ENCODE measurements at places on chromosomes 5 and 9.
A peak's percentile ranks its signal among the peaks of the same experiment; 100 is the strongest.

DNA sequence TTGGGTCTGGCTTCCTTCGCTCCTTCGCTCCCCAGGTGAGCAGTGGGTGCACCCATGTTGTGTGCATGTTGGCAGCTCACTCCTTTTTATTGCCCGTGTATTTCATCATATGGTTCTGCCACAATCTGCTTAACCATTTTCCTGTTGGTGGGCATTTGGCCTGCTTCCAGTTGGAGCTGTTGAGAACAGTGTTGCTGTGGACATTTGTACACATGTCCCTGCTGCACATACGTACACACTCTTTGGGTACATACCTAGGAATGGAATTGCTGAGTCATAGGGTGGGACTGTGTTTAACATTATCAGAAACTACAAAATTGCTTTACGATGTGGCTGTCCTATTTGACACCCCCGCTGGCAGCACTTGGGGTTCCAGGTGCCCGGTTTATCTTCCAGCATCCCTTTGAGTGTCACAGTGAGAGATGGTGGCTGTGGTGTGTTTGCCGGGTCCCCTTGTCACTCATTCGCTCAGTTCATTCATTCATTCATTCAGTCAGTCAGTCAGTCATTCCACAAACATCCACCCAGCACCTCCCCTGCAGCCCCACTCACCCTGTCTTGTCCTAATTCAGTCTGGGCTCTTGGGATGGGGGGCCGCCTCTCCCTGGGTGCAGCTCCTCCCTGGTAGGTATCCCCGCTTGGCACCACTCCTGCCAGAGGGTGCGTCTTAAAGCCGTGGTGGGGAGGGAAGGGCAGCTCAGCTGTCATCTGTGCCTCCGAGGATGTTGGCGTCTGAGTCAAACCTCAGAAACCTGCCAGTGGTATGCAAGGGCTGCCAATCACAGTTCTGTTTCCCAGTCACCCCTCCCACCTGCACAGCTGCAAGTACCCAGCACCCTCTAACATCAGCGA lies 7.9 kb upstream of the FIBCD1 start:
- DNase-seq = peak; percentile 37

DNA sequence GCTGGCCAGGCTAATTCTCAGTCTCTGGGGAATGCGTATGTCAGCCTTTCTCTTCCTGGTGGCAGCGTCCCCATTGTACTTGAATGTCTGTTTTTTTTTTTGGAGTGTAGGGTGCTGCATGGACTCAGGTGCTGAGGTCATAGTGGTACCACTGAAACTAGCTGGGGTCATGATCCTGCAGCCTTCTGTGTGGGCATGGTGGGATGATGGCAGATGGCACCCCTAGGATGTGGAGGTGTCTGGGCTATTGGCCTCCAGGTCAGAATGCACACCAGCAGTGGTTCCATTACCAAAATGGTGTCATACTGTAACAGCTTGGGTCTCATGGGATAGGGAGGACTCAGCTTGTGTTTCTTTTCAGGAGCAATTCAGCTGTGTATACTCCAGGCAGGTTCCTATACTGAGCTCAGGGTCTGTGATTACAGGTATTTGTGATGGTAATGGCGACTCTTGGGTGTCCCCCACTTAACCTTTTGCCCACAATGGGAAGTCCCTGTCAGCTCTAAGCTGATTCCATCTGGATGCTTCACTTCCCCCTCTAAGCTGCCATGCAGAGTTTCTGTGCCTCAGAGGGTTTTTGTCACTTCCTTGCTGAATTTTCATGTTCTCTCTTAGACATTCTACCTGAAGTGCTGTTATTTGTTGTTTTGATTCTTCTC lies 17.9 kb downstream of the HSD17B4 start:
- no peak for DNase-seq

DNA sequence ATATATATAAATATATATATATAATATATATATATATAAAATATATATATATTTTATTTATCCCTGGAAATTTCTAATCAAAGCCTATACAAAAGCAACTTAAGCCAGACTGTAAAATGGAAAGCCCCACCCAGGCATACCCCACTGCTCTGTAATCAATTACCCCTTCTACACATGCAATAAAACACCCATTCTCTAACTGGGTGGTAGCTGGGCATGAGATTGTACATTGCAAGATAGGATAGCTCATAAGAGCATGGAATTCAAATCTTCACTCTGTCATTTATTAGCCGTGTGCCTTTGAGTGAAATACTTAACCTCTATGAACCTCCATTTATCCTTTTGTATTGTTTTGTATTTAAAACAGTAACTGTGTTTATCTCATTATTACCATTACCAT lies 405.3 kb upstream of the SLC30A5 start:
- DNase-seq = no peak

GRCh38 chr9:73080110-73080694 lies 71.5 kb upstream of the ANXA1 start:
- no peak for DNase-seq

GRCh38 chr5:149326611-149327010 lies 18.7 kb upstream of the GRPEL2 start:
- DNase-seq = no peak

GRCh38 chr5:146818822-146819221 lies 59.7 kb downstream of the PPP2R2B start:
- DNase-seq = no peak

GRCh38 chr5:72015103-72015548 lies 92.1 kb upstream of the MAP1B start:
- DNase-seq = peak; percentile 96

DNA sequence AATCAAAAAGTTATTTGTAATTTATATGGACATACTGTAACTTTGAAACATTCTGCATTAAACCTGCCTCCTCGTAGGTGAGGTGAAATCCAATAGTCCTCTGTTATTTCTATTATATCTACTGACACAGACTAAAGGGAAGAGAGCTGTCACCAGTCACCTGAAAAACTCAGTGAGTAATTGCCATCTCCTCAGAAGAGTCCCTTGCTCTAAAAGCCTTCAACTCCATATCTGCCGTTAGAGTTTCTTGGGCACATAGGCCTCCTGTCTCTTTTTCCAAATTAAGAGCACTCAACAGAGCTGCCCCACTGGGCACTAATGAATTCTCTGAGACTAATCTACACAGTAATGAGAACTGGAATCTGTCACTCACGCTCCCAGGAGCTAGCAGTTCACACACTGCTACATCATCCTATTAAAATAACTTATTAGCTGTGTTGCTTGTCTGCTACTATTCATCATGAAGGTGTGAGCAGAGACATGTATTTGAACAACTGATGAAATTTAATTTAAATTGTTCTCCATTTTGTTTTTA lies 67.3 kb upstream of the VCAN start:
- no peak for DNase-seq

GRCh38 chr9:73327149-73327548 lies 175.5 kb downstream of the ANXA1 start:
- no peak for DNase-seq

DNA sequence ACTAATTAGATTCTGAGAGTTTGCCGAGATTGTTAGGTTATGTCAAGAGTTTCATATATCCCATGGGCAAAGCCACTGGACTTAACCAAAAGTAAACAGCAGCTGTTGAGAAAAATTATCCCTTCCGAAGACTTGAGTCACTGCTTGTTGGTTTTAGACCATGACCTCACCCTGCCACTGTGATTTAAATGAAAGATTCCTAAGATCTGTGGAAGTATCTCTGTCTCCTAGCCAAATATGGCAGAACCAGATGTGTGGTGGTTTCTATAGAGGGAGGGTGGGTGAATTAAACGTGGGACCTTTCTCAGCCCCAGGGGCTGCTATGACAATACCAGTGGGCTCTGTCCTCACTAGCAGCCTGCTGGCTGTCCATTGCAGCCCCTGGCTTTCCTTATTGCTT lies 19.3 kb downstream of the DMRT3 start:
- no peak for DNase-seq

All from COR-L47 (cell line).